Epithelial cell of esophagus (primary cell): ENCODE measurements at places on chromosomes 11 and 22.

- DNase-seq: no peak
These were observed 14.4 kb downstream of the POU2AF2 start for GRCh38 chr11:111259896-111260295.

DNA sequence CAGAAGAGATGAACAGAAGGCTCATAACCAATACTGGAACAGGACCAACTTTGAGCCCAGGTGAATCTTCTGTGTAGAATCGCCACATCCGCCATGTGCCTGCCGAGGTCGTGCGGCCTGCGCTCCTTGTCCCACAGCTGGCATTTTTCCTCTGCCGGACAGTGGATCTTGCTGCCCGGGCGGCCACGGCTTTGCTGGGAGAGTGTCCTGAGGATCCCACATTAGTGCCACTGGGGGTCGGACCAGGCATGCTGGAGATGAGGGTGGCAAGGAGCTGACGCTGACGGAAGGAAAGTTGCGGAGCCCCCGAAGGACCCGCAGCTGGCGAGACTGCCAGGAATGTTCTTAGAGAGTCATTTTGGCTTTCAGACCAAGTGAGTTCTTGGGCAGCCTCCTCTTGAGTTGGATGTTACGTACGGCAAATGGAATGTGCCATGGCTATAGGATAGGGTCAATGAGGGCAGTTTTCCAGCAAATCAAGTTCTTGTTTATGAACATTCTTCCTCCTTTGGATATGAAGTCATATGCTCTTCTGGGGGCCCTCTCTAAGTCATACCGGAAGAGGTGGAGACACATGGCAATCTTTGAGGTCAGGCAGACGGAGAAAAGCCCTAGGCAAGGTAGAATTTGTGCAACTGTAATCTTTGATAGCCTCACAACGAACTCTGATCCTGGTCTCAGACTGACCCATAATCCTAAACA is 57.4 kb upstream of the NUP160 start:
- DNase-seq: peak; percentile 69

GRCh38 chr22:36339171-36340065 is 48.3 kb downstream of the MYH9 start:
- no peak for DNase-seq

GRCh38 chr22:29842740-29843139 is 4.7 kb upstream of the ASCC2 start:
- DNase-seq: peak; percentile 95

- peak; percentile 27 for DNase-seq
These were observed 68.9 kb downstream of the MTMR3 start for GRCh38 chr22:29951791-29952413.

- no peak for DNase-seq
These were observed 3.8 kb downstream of the MOB2 start for GRCh38 chr11:1482581-1483444.

- DNase-seq: peak; percentile 43
These were observed 1.7 kb downstream of the EP300 start for GRCh38 chr22:41094041-41094593.

- peak; percentile 65 for DNase-seq
These were observed 768.8 kb downstream of the NTM start for GRCh38 chr11:132139181-132139580.

GRCh38 chr11:315051-315481 is 1.2 kb downstream of the IFITM1 start:
- DNase-seq: no peak

DNA sequence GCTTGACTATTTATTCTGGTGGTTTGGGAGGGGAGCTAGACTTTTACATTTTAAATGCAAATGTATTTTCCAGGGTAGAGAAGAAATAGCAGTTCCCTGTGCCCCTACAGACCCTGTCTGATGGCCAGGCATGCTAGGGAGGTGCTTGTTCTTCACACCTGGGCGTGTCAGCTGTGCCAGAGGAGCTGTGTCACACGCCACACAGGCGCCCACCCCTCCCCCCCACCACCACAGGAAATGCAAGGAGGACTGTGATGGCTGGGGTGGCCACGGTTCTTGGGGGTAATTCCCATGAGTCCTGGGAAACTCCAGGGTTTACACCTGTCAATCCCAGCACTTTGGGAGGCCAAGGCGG is 82.2 kb downstream of the FLI1 start:
- DNase-seq: no peak

GRCh38 chr11:20912922-20913512 is 243.6 kb downstream of the NELL1 start:
- no peak for DNase-seq

- DNase-seq: no peak
These were observed 33.6 kb downstream of the MACROD1 start for GRCh38 chr11:64132191-64132771.

GRCh38 chr22:48118654-48119053 is 1356.2 kb downstream of the TBC1D22A start:
- no peak for DNase-seq

- no peak for DNase-seq
These were observed 4.1 kb upstream of the SIK2 start for GRCh38 chr11:111598148-111598547.

GRCh38 chr11:65863889-65864705 is 3.9 kb downstream of the MUS81 start:
- no peak for DNase-seq

DNA sequence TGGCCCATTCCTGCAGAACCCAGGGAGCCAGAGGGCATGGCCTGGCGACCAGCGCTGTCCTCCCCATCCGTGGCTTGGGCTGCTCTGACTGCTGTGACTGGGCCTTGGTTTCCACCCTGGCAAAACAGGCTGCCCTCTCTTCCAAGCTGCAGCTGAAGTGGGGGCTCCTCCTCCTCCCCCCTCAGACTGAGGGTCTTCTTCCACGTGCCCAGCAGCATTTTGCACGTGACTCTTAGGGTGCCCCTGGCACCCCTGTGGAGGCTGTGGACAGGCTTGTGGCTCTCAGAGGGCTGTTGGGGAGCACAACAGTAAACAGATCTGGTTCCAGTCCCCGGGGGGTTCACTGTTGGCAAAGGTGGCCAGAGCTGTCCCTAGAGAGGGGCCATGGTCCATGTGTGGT is 51.4 kb downstream of the PISD start:
- no peak for DNase-seq

DNA sequence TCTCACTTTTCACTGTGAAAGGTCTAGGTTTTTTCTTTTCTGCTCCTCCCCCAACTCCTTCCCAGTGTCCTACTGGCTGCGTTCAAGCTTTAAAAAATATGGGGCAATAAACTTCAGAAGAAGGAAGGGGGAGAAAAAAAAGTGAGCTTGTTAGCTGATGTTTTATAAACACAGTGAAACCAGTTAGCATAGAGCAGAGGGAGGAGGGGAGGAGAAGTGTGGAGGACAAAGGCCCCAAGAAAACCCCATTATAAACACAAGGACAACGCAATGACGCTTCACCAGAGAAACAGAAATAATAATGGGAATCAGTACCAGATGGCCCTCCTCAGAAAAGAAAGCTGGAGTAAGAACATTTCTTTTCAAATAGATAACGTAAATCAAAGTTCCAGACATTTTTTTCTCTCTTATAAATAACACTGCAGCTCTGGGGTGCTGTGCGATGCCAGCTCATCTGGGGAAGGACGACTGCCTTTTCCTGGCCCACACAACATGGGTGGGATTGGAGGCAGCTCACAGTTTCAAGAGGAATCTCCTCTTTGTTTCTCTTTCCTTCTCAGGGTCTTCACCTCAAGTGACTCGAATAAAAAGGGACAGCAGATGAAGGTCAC is 235.4 kb upstream of the NARS2 start:
- DNase-seq: no peak

GRCh38 chr11:67027943-67028542 is 5.1 kb downstream of the SYT12 start:
- DNase-seq: peak; percentile 38

- DNase-seq: no peak
These were observed 202.8 kb upstream of the GRIA4 start for GRCh38 chr11:105407101-105407500.

DNA sequence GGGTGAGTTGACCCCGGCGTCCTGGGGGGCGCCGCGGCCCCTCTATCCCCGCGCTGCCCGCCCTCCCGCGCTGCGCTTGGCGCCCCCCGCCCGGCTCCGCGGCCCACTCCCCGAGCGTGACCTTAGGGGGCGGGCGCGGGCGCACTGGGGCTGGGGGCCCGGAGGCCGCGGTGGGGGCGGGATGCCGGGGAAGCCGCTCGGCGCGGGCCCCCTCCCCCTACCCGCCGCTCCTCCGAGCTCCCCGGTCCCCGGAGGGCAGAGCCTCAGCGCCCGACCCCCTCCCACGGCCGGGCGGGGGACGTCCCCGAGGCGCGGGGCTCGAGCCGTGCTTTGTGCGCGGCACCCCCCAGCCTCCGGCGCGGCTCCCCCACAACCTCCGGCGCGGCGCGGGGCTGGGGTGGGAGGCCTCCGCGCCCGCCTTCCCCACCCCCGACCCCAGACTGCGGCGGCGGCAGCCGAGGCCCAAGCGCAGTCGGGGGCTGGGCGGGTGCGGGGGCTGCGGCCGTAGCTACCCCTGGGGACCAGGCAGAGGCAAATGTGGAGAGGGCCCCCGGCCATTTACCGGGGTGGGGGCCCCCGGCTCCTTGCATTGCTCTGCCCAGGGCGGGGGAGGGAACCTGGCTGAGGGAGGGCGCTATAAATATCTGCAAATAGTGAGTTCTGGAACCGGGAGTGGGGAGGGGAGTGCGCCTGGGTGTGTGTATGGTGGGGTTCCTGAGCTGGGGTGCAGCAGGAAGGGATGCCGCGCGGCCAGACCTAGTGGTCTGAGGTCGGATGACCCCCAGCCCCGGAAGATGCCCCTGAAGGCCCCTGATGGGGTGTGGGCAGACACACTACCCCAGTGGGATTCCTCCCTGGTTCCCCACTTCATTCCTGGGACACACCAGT is 988 bp downstream of the MGAT3 start:
- no peak for DNase-seq

GRCh38 chr11:64894070-64894811 is 15.8 kb upstream of the EHD1 start:
- DNase-seq: peak; percentile 64

DNA sequence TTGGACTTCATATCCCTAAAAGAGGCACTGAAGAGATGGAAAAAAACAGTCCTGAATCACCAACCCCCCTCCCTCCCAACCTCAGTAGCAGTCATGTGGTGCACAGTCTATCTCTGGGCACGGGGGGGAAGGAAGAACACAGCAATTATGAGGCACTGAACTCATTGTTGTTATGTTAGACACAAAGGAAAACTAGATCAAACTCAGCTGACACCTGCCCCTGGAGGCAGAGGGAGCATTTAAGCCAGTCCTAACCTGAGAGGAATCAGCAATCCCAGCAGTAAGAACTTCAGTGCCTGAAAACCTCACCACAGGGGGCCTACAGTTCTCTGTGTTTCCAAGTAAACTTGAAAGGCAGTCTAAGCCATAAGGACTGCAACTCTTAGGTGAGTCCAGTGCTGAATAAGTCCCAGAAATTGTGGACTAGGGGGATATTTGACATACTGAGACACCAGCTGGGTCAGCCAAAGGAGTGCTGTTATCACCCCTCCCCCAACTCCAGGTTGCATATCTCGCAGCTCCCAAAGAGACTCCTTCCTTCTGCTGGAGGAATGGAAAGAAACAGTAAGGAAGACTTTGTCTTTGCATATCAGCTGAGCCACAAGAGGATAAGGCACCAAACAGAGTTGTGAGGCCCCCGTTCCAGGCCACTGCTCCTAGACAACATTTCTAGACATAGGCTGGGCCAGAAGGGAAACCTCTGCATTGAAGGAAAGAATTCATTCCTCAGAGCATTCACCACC is 72.5 kb downstream of the GLYATL1 start:
- DNase-seq: no peak

DNA sequence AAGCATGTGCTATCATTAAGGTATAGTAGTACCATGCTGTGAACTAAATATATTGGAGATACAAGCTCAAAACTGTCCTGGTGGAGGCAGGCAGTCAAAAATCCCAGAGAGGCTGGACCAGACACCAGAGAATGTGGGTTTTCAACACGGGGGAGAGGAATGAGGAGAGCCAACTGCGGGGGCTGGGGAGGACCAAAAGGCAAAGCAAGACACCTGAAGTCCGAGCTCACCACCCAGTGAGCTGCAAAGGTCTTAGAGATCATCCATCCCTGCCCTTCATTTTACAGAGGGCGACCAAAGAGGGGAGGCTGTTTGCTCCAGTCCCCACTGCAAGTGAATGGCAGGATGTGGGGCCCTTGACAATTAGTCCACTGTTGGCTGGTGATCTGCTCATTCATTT is 10.0 kb downstream of the RIBC2 start:
- DNase-seq: no peak

- DNase-seq: no peak
These were observed 130.2 kb upstream of the SESN3 start for GRCh38 chr11:95361180-95361579.

- no peak for DNase-seq
These were observed 6.4 kb downstream of the DRD2 start for GRCh38 chr11:113468726-113469345.

DNA sequence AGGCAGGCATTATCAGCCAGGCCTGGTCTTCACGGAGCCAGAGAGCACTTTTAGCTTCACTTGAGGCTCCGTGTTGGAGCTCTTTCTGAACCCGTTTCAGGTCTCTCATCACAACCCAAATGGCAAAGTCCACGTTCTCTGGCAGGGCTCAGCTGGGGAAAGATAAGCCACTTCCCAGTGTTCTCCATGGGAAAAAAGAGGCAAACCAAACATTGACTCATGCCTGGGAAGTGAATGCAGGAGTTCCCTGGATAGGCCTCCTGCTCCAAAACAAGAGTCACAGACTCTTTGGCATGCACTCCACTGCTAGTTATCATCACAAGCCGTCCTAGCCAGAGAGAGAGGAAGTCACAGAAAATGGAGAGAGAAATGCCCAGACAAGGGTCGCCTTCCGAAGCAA is 11.6 kb downstream of the OPCML start:
- DNase-seq: no peak

- peak; percentile 54 for DNase-seq
These were observed 35.9 kb downstream of the MYO18B start for GRCh38 chr22:25777870-25778269.

- DNase-seq: no peak
These were observed 35.6 kb upstream of the CD5 start for GRCh38 chr11:61066645-61067044.

GRCh38 chr11:114864896-114865295 is 186.6 kb downstream of the NXPE2 start:
- no peak for DNase-seq

GRCh38 chr22:43825651-43826050 is 13.5 kb upstream of the EFCAB6 start:
- DNase-seq: no peak

GRCh38 chr11:103805688-103806009 is 230.8 kb upstream of the DDI1 start:
- no peak for DNase-seq

DNA sequence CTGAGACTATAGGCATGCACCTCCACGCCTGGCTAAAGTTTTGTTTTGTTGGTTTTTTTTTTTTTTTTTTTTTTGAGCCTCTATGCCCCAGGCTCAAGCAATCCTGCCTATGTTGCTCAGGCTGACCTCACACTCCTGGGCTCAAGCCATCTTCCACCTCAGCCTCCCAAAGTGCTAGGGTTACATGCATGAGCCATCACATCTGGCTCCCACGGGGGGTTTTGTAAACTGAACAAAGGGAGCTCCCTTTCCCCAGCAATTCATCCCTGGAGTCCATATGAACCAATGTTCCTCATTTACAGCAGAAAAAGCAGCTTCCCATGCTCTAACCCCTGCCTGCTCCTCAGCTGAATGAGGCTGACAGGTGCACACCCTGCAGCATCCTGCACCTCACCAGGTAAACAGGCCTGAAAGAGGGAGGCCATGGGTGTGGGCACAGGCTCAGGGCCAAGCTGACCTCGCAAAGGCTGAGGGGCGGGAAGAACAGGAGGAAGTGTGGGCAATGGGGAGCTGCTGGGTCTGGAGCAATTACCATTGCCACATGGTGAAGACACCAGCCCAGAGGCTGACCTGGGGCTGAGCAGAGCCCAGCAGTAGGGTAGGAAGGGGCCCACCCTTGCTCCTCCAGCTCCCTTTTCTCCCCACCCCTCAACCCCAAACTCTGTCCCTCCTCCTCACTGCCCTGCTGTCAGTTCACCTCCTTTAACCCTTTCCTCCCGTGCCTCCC is 58.2 kb downstream of the RBX1 start:
- peak; percentile 30 for DNase-seq
